Ammon's horn (tissue), 1 donor: ENCODE measurements at places on chromosomes 6 and 20.

DNA sequence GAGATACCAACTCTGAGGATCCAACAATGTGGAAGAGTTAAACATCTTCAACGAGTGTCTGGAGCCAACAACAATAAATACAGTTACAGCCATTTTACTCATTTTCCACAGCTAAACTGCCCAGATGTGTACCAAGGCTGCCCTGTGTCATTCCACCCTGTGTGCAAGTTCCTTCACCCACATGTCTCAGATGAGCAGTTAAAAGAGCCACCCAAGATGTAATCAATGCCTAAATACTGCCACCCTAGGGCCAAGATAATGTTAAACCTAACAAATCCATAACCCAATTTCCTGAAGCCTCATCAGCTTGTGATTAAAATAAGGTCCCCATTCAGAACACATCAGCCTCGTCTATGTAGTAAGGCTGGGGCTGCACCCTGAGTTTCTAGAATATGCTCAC lies 59.9 kb downstream of the GMDS start:
- no peak for DNase-seq

DNA sequence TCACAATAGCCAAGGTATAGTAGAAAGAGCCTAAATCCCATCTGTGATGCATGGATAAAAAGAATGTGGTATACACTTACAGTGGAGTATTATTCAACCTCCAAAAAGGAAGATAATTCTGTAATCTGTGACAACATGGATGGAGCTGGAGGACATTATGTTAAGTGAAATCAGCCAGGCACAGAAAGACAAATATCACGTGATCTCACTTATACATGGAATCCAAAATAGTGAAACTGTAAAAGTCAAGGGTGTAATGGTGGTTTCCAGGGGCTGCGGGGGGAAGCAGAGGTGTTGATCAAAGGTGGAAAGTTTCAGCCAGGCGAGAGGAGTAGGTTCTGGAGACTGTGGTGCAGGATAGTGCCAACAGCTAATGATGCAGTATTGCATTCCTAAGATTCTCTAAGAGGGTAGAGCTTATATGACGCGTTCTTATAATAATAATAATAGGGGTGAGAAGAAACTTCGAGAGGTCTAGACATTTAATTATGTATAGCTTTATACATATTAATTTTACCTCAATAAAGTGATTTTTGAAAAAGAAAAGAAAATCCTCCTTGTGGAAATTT lies 246.1 kb downstream of the FOXA2 start:
- DNase-seq: no peak

- DNase-seq: no peak
Observed at GRCh38 chr6:150751296-150751695, 114.2 kb upstream of the MTHFD1L start.

- DNase-seq: no peak
Observed at GRCh38 chr6:16345449-16346330, 107.3 kb downstream of the GMPR start.

DNA sequence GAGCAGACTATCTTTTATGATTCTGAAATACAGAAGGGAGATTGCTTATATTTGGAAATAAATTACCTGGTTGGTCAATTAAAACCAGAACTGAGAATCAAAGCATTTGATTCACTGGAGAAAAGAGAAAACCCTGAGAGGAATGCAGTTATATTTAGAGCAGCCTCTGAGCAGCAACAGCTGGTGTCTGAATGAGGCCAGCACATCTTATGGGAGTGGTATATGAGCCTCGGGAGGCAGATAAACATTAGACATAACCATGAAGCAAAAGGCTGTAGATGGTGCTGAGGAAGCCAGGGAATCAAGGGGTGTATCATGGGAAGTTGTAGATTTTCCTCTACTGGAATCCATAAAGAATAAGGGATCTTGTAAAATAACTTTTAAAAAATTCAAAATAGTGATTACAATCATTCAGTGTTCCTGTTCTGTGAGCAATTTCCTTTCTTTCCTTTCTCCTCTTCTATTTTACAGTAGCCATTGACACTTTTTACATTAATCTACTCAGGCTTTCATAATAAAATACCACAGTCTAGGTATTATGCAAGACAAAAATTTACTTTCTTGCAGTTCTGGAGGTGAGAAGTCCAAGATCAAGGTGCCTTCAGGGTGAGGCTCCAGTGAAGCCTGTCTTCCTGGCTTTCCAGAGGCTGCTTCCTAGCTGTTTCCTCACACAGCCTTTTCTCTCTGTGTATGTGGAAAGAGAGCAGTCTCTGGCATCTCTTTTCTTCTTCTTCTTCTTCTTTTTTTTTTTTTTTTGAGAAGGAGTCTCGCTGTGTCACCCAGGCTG lies 32.8 kb upstream of the ENPP5 start:
- DNase-seq: no peak
